Vagina (tissue), 2 donors: ENCODE measurements at places on chromosomes 7 and 10. TPM values are rescaled to one million over a fixed set of nuclear protein-coding genes. Genes with fewer than 3 reads are reported as not detected.

- DNase-seq: no peak
- H3K4me3 ChIP-seq: no peak overlapping the region
- no peaks in the 10 kb centered on the region for H3K36me3 ChIP-seq
- peaks cover 17% of the 10 kb centered on the region for H3K4me1 ChIP-seq
- H3K27me3 ChIP-seq: no peaks in the 10 kb centered on the region
- peak overlapping the region; percentile 59 for H3K27ac ChIP-seq
These were observed 150.0 kb downstream of the PRKAG2 start for GRCh38 chr7:151726652-151727578.

GRCh38 chr10:78557433-78557925, 511.3 kb upstream of the ZMIZ1 start:
- DNase-seq: no peak
- no peaks in the 10 kb centered on the region for H3K27me3 ChIP-seq
- H3K36me3 ChIP-seq: no peaks in the 10 kb centered on the region

- no peak for DNase-seq
- no peaks in the 10 kb centered on the region for H3K27me3 ChIP-seq
- peak overlapping the region; percentile 94 for H3K27ac ChIP-seq
These were observed 1.8 kb downstream of the FRAT2 start for GRCh38 chr10:97332591-97333350.

DNA sequence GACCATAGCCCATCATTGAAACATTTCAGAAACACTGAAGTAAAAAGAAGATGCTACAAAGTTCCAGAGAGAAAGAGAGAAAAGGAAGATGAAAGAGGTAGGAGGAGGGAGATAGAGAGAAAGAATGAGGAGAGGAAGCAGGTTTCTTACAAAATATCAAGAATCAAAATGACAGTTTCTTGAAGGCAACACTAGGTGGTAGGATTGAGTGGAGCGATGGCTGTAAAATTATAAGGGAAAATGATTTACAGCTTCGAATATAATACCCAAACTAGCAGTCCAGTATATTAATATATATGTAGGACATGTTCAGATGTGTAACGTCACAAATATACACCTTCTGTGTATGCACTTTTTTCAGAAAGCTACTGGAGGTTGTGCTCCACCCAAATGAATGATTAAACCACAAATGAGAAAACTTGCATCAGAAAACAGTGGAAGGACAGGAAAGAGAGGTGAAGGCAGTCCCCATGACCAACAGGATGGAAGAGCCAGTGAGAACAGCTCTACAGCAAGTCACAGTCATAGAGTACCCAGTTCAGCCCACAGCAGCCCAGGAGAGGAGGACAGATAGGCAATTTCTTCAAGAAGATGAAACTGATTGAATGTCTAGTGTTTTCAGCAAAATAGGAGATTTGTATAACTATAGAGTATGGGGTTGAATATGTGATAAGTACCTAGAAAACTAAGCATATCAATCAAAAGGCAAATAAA, 151.5 kb upstream of the TARP start:
- no peak overlapping the region for H3K27ac ChIP-seq
- H3K4me3 ChIP-seq: no peak overlapping the region
- H3K4me1 ChIP-seq: no peaks in the 10 kb centered on the region
- no peak for DNase-seq

DNA sequence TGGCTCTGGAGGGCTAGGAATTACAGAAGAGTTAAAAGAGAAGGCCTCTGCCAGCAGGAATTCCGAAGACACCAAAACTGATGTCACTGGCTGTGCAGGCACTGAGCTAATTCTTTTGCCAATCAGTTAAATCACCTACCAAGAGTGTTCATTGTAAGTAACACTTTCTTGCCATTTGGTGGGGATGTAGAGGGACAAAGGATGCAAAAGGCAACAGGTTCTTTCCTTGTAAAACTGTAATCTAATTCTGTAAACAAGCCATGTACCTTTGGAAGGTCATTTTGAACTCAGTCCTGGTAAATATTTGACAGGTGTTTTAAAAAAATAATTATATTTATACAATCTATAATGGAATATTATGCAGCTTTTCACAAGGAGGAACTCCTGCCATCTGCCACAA, 438.4 kb downstream of the AUTS2 start:
- no peak for DNase-seq
- no peak overlapping the region for H3K4me3 ChIP-seq
- no peaks in the 10 kb centered on the region for H3K27me3 ChIP-seq
- no peak overlapping the region for H3K27ac ChIP-seq
- H3K36me3 ChIP-seq: no peaks in the 10 kb centered on the region
- no peaks in the 10 kb centered on the region for H3K4me1 ChIP-seq

Gene WASHC2A
- 28.7 TPM for total RNA-seq

Gene APBB1IP
- total RNA-seq: 7.4 TPM

Gene ANXA8
- total RNA-seq: 135 TPM

Gene MICU1
- 29.2 TPM for total RNA-seq

- H3K27me3 ChIP-seq: no peaks in the 10 kb centered on the region
- H3K27ac ChIP-seq: no peak overlapping the region
- no peak overlapping the region for H3K4me3 ChIP-seq
- peaks cover 56% of the 10 kb centered on the region for H3K4me1 ChIP-seq
These were observed 29.8 kb downstream of the VCL start for GRCh38 chr10:74027702-74028101.

- no peak overlapping the region for H3K27ac ChIP-seq
- H3K4me3 ChIP-seq: no peak overlapping the region
- H3K4me1 ChIP-seq: no peaks in the 10 kb centered on the region
- no peaks in the 10 kb centered on the region for H3K27me3 ChIP-seq
- DNase-seq: no peak
These were observed 298.7 kb upstream of the LRRTM3 start for GRCh38 chr10:66627156-66627555.

GRCh38 chr7:117020591-117020973, 67.3 kb downstream of the ST7 start:
- DNase-seq: no peak
- peak overlapping the region; percentile 28 for H3K27ac ChIP-seq
- H3K4me1 ChIP-seq: peaks cover 29% of the 10 kb centered on the region

Gene NUDT13
- total RNA-seq: 2.9 TPM

Gene PLCE1
- total RNA-seq: 13.0 TPM

GRCh38 chr7:35652124-35652523, 42.8 kb downstream of the HERPUD2 start:
- no peaks in the 10 kb centered on the region for H3K27me3 ChIP-seq
- no peak for DNase-seq
- peaks cover 14% of the 10 kb centered on the region for H3K4me1 ChIP-seq
- no peaks in the 10 kb centered on the region for H3K36me3 ChIP-seq
- H3K4me3 ChIP-seq: no peak overlapping the region

DNA sequence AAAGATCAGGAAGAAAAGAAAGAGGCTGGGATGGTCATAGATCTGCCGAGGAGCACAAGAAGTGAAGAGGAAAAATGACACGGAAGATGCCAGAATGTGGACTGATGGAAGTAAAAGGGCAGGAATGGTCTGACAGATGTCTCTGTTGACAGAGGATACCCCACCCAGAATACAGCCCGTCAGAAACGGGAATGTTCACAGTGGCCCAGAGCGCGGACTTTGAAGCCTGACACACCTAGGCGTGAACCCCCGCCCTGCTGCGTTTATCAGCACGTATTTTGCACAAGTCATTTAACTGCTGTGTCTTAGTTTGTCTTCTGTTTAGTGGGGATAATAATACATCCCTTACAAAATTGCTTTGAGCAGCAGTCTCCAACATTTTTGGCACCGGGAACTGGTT, 27.1 kb downstream of the AKR1B1 start:
- H3K4me3 ChIP-seq: peak overlapping the region; percentile 28
- peaks cover 15% of the 10 kb centered on the region for H3K4me1 ChIP-seq
- DNase-seq: no peak
- no peaks in the 10 kb centered on the region for H3K36me3 ChIP-seq

- no peaks in the 10 kb centered on the region for H3K4me1 ChIP-seq
- H3K4me3 ChIP-seq: no peak overlapping the region
- peak; percentile 14 for DNase-seq
- no peaks in the 10 kb centered on the region for H3K36me3 ChIP-seq
- H3K27ac ChIP-seq: no peak overlapping the region
These were observed 337.9 kb downstream of the PTPRN2 start for GRCh38 chr7:158249692-158250091.

Gene LRRTM3
- total RNA-seq: 0.25 TPM
